ENCODE measurements at places on chromosomes 3 and 15.

DNA sequence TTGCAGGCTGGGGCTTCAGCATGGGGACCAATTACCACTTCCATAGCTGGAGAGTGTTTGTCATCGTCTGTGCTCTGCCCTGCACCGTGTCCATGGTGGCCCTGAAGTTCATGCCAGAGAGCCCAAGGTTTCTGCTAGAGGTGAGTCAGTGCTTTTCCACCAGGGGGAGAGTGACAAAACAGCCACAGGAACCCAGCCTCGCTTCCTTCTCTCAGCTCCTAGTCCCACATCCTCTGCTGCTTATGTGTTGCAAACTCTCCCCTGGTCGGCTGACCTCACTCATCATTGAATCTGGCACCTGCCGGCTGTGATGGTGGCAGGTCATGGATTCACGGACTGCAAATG, 158.3 kb downstream of the SV2B start:
- no peak for DNase-seq

- no peak for DNase-seq
These were observed 711.0 kb downstream of the MECOM start for GRCh38 chr3:168952551-168952950.

DNA sequence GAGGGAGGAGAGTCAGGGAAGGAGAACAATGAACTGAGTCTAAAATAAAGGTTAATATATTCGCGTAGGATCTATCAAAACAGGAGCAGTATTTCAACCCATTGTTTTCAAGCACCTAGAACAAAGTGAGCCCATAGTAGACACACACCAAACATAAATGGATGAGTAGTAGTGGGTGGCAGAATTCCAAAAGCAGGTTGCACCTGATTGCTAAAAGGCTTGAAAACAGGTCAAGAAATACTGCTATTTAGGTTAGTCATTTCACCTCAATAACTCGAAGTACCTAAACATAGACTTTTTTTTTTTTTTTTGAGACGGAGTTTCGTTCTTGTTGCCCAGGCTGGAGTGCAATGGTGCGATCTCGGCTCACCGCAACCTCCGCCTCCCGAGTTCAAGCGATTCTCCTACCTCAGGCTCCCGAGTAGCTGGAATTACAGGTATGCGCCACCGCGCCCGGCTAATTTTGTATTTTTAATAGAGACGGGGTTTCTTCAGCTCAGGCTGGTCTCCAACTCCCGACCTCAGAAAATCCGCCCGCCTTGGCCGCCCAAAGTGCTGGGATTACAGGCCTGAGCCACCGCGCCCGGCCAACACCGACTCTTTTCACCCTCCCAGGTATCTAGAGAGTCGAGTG, 855 bp upstream of the ABHD5 start:
- DNase-seq: no peak

DNA sequence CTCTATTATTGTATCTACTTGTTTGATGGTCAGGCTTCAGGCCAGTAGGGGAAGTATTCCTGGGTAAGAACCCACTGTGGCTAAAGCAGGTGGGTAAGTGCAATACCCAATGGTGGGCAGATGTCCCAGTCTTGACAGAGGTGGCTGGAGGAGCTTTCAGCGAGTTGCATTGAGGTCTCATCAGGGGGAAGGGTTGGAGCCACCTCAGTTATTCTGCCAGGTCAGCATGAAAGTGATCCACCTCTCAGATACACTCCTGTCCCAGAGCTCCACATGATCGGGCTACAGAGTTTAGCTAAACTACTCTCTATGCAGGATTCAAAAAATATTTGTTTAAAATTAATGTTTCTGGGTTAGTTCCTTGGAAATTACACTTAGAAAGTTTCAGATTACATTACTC, 95.8 kb upstream of the WNT7A start:
- DNase-seq: no peak

GRCh38 chr3:101478980-101479379, 34.0 kb downstream of the SENP7 start:
- no peak for DNase-seq

Data from stimulated activated CD8-positive, alpha-beta memory T cell treated with anti-CD3 and anti-CD28 coated beads, Interleukin-12 subunit alpha, Interleukin-12 subunit beta, amount 100 ng/mL, for 4 hours (primary cell).